Lower lobe of right lung (tissue), 2 donors: ENCODE measurements at places on chromosomes 11 and 22.

DNA sequence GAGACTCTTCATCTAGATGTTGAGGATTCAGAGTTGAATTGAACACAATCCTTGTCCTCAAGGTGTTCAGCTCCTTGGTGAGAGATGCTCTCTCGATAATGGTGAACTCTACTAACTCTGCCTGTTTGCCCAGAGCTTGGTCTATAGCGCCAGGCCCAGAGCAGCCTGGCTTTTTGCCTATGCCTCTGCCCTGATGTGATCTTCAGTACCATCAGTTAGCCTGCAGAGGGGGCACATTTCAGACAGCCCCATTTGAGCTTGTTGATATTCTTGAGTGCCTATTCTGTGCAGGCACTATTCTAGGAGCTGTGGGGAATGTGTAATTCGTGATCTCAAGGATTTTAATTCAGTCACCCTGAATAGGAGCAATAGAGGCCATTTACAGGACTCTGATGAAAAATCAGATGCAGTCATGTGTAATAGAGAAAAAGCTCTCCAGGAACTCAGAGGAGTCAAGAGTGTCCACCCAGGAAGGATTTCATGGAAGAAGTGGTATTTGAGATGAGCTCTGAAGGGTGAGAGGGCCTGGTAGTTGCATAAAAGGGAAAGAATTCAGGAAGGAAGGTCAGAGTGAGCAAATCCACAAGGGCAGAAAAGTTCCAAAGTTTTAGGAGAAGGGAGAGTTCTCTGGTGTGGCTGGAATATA is 19.3 kb downstream of the GTPBP1 start:
- DNase-seq: no peak

DNA sequence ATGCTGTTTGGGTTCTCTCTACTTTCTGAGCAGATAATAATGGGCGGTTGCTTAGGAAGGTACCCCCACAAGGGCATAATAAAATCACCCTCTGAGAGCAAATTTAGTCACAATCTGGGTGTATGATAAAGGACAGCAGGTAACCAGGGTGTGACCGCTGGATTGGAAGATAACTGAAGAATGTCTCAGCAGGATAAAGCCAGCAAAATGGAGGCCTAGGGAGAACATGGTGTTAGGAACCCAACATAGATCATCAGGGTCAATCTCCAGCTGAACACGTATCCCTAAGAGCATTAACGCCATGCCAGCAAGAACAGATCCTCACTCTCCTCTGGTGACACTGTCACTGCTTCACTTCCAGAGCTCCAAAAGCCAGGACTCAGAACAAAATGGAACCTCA is 64.5 kb upstream of the SCUBE2 start:
- DNase-seq: no peak

DNA sequence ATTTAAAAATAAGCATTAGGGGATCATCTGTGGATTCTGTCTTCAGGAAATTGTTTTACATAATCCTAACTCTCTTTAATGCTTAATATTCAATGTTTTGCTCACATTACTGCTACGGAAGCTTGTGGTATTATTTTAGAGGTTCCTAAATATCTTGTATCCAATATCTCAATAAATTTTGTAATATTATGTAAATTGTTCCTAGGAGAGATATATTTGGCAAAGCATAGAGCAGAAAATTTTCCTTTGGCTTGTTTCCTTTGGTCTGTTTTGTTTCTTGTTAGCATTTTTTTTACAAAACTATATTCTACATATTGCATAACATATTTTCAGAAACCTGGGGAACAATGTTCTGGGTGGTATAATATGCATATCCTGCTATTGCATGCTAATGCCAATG is 144.8 kb downstream of the GRIA4 start:
- no peak for DNase-seq

GRCh38 chr11:73230931-73231330 is 12.8 kb downstream of the P2RY2 start:
- DNase-seq: no peak

DNA sequence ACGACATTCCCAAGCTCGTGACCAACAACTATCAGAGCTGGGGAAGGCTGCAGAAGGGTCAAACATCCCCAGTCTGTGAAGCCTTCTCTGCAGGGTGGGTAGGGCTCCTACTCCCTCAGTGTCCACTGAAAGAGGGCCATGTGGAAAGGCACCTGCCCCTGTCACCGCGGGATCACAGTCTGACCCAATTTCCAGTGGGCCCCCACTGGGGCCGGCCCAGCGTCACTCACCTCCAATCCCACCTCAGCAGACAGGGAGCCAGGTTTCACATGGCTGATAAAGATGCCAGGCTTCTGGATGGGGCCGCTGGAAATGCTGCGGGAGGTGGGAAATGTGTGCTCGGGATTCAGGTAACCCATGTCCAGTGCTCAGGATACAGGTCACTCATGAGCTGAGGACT is 20.0 kb downstream of the USH1C start:
- no peak for DNase-seq

DNA sequence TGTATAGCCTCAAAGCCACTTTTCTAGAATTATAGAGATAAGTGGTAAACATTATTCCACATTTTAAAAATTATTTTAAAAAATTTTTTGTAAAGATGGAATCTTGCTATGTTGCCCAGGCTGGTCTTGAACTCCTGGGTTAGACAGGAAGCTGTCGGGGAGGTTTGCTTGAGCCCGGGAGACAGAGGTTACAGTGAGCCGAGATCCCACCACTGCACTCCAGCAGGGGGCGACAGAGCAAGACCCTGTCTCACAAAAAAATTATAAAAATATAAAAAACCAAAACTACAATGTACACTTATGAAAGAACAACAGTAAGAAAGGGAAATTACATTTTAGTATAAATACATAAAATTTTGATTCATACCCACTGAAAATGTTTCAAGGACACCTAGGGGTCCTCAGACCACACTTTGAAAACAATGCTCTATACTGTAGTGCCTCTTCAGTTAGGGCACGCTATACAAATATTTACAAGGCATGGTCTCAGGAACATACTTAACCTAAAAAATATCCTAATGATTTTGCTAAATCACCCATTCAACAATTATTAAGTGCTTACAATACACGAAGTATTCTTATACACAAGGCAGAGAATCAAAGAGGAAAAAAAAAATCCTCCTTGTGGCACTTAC is 111.2 kb downstream of the MRTFA start:
- DNase-seq: peak; percentile 65

DNA sequence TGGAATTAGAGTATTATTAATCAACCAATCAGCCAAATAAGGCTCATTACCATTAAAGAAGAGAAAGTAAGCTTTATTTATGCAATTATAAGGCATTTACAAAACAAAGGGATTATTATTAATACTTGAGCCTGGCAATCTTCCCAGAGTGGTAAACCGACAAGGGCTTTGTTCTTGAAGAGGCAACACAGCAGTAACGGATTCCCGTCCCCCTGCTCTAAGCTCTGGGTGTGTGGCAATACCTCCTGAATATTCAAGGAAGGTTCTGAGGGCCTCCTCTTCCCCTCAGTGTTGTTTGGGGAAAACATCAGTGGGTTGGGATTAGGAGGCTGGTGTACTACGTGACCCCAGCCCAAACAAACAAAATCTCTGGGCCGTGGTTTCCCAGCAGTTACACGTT is 176.5 kb downstream of the TENM4 start:
- DNase-seq: no peak

GRCh38 chr11:72361321-72361720 is 73.0 kb downstream of the CLPB start:
- no peak for DNase-seq

- DNase-seq: peak; percentile 46
Measured at GRCh38 chr22:46769191-46769675, 6.8 kb downstream of the TBC1D22A start.

DNA sequence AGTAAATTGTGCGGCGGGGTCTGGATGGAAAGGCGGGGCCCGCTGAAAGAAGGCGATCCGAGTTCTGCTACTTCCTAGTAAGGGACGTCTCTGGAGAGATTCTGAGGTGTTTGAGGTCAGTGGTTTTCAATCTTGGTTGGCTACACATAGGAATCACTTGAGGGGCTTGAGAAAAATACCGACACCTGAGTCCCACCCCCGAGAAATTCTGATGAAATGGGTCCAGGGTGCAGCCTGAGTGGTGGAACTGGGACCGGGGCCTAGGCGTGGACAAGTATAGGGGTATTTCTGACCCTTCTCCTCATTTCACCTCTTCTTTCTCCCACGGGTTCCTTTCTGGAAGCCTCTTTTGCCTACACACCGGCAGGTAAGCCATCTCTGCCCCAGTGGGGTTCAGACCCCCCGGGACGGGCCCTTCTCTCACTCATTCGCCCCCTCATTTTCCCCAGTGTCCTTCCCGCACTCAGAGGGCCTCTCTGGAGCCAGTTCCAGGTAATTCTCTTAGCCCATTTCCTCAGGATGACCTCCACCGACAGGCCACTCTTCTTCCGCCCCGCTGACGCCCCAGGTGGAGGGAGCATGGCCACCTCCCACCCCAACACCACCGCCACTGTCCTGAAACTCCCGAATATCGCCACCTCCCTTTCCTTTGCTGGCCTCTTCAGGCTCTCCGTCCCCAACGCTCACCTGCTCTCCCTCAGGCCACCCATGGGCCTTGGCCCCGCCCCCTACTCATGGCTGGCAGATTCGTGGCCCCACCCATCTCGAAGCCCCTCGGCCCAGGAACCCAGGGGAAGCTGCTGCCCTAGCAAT is 11.8 kb downstream of the ROBO3 start:
- DNase-seq: no peak

DNA sequence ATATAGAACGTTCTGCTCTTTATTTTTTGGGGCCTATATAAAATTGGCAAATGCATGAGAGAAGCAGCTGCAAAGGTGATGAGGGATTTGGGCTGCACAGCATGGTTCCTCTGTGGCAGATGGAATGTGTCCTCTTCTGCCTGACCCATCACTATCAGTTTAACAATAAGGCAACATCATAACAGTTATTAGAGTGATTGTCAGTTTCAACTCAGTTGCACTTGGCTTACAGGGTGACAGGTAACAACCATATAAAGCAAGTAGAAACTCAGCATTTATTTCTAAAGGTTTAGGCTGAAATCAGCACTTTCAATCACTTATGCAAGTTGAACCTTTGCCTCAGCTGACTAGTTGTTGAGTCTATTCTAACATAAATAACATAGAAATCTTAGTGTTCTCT is 935.4 kb upstream of the CHORDC1 start:
- no peak for DNase-seq

DNA sequence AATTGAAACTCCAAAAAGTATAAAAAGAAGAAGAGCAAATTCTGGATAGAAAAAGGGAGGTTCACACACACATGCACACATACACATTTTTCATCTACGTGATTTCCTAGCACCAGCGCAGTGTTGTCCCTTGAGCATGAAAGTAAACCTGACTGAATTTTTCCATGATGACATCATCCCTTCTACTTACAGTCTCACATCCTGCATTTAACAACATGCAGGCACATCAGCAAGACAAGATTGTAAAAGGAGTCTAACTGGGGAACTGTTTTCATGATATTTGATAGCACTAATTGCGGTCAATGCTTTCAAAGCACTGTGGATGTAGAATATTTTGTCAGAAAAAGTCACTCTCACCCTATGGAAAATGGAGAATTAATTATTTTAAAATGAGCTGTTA is 36.6 kb downstream of the GAS2 start:
- no peak for DNase-seq

DNA sequence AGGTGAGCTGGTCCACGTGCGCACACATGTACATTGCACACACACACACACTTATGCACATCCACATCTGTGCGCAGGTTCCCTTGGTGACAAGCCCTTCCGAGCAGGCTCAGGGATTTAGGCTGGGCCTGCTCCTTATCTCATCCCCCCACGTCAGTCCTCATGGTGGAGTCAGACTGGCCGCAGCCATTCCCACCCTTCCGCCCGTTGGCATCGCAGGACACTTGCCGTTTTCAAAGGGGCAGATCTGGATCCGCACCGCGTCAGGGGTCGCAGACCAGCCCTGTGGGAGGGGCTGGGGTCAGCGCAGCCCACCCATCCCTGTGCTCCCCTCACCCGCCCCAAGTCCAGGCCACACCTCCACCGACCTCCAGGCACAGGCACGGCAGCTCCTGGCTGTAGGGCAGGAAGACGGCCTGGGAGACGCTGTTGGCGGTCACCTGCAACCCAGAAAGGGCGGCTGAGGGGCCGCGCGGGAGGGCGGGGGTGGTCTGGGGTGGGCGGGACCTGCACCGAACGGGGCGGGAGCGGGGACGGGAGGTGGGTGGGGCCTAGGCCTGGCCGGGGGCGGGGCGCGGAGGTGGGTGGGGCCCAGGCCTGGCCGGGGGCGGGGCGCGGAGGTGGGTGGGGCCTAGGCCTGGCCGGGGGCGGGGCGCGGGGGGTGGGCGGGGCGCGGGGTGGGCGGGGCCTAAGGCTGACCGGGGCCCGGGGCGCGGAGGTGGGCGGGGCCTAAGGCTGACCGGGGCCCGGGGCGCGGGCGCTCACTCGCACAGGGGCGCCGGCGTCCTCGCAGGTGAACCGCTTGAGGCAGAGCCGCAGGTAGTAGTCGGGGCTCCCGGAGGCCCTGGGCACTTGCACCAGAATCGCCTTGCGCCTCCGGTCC is 13.3 kb downstream of the IL17REL start:
- DNase-seq: peak; percentile 46

DNA sequence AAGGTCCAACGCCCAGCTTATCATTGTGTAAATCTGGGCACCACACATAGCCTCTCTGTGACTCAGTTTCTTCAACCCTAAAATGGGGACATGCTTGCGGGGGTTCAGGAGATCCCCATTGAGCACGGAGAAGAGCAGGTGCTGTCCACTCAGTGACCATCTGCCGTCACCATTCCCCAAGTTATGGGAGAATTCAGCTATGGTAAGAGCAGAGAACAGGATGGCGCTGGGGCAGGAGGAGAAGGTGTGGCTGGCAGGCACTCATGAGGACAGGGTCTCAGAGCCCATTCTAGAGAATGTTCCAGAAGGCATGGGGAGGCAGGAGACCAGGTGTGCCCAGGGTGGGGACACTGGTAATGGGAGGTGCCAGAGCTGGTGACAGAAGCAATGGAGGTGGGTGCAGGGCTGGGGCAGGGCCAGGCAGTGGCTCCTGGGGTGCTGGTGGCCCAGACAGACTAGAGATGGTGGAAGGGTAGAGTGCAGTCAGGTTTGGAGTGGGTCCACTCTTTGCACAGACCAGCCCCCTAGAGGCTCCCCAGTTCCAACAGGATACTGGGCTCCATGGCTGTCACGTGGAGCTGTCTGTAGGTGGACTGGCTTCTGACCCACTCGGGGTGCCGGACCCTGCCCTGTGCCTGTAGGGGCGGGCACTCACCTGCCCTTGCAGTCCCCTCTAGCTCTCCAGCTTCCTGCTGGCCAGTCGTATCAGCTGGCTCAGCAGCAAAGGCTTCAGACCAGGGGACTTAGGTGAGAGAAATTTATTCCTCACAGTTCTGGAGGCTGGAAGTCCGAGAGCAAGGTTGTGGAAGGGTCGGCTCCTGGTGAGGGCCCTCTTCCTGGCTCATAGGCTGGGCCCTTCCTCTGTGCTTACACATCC is 84.7 kb downstream of the CDKN1C start:
- DNase-seq: peak; percentile 32
